ENCODE measurements at places on chromosomes 1 and 21.
A peak's percentile ranks its signal among the peaks of the same experiment; 100 is the strongest.

DNA sequence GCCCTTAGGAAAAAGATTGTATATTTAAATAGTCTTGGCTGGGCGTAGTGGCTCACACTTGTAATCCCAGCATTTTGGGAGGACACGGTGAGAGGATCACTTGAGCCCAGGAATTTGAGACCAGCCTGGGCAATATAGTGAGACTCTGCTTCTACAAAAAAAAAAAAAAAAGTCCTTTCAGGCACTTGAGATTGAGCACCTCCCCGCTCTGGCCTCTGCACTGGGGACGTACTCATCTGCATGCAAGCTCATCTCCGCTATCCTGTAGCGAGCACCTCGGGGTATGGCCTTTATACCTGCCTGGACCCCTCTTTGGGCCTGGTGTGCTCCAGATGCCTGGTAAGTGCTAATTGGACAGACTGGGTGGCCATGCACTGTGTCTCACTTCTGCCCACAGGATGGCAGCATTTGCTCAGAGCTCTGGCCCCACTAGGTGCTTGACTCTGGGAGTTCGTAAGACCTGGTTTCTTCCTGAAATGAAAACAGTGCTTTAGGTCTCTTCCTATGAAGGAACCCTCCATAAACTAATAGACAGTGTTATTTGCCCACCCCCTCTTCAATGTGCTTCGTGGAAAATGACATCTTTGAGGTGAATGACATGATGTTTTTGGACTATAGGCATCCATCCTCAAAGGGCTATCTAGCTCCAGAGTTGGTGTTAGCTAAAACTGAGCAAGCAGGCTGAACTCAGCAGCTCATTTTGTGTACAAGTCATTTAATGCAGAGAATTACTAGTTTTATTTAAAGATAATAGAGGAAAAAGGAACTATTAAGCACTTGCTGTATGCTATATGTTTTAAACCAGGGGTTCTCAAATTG, 61.7 kb upstream of the ADAR start:
- peak; percentile 82 for DNase-seq

DNA sequence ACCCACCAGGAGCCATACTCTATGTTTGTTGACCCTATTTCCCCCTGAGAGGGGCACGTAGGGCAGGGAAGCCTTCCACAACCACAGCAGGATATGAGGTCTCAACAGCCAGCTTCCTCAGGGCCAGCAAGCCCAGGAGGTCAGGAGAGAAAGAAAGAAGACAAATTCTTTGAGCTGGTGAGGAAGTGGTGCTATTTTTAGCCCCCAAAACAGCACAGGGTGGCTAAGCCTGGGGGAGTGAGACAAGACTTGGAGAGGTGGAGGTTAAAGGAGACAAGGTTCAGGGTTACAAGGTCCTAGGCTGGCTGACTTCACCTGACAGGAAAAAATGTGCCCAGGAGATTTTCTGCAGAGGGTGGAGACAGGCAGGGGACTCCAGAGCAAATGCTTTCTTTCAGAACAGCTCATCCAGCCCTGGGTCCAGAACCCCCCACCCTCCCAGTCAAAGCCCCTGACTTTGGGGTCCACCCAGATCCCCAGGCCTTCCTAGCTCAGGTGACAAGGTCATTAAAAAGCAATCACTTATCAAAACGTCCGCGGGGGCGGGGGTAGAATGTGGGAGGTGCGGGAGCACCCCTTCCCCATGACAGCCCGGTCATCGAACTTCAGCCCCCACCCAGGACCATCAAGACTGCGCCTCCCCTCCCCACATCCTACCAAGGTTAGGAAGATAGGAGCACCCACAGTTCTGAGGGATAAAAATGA, 1.3 kb downstream of the SV2A start:
- no peak for DNase-seq

DNA sequence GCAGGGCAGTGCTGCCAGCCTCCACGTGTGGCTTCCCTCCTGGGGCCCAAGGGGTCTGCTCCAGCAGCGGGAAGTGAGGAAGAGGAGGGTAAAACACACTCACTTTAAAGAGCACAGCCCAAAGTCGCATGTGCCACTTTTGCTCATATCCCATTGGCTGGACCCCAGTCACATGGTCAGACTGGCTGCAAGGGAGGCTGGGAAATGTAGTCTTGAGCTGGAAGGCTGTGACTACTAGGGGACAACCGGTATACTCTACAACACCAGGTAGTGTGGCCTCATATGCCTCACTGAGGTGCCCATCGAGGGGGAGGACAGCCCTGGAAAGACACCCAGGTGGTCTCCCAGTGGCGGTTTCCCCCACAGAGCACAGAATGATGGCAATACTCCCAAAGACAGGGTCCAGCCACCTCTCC, 45.2 kb downstream of the CAMK2N1 start:
- peak; percentile 55 for DNase-seq

DNA sequence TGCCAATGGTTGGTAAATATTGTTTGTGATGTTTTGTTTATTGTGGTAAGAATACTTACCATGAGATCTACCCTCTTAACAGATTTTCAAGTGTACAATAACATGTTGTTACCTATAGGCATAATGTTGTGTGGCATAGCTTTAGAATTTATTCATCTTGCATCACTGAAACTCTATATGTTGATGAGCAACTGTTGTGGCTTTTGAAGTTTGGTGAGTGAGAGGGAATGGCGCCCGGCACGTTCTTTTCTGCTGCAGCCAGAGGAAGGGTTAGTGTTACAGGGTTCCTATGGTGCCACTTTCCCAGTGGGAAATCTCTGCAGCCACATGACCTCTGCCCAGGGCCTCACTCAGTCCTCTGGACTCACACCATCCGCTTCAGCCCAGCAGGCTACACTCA, 342.5 kb upstream of the ADGRL2 start:
- DNase-seq = no peak

- DNase-seq = peak; percentile 37
Observed at GRCh38 chr21:15063814-15064575, 805 bp downstream of the NRIP1 start.

DNA sequence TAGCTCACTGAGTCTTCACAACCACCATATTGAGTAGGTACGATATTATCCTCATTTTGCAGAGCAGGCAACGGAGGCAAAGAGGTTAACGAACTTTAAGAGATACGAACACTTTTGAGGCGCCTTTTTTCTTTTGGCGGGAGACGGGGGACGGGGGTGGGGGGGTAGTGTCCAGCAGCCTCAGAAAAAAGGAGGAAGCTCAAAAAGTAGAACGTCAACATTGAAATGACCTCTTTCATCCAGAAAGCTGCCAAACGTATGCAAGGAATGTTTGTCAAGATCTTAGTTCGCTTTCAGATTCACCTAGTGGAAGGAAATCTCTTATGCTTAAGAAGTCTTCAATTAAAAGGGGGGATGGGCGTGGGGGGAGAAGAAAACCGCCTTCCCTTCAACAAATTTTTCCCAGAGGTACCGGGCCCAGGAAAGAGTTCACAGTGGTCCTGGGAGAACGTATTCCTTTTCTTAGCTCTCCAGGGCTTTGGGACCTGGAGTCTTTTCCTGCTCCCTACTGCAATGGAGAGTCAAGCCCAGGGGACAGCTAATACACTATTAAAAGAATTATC, 1.1 kb upstream of the PCAT6 start:
- DNase-seq = no peak

GRCh38 chr21:36707763-36708285, 8.9 kb downstream of the SIM2 start:
- DNase-seq = no peak

DNA sequence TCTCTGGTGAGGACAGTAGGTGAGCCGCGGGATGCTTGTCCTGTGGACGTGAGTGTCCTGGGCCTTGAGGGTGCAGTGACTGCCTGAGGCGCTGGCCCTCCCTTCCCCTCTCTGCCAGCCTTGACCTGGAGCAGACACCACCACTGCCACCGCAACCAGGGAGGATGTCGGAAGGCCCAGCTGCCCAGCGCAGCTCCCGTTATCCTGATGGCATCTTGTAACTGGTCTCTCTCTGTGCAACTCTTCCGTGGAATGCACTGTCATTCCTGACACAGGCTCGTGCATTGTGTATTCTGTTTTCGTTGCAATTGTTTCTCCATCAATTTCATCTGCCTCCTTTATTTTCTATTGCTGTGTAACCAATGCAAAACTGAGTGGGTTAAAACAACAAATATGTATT, 118.2 kb downstream of the PCBP3 start:
- no peak for DNase-seq
